Activated T-cell treated with anti-CD3 and anti-CD28 coated beads, Interleukin-2, amount 50 U/mL, for 1 hour (primary cell): ENCODE measurements at places on chromosomes 3 and 15.

GRCh38 chr15:96170979-96171739, 159.3 kb upstream of the NR2F2 start:
- no peak for DNase-seq

- no peak for DNase-seq
These were observed 9.6 kb upstream of the CPEB1 start for GRCh38 chr15:82656641-82657266.

GRCh38 chr3:117927825-117928224, 1106.8 kb downstream of the IGSF11 start:
- no peak for DNase-seq

GRCh38 chr3:76754247-76754646, 285.7 kb upstream of the ROBO2 start:
- no peak for DNase-seq

- DNase-seq = no peak
These were observed 142.7 kb downstream of the FNDC3B start for GRCh38 chr3:172181932-172182586.

DNA sequence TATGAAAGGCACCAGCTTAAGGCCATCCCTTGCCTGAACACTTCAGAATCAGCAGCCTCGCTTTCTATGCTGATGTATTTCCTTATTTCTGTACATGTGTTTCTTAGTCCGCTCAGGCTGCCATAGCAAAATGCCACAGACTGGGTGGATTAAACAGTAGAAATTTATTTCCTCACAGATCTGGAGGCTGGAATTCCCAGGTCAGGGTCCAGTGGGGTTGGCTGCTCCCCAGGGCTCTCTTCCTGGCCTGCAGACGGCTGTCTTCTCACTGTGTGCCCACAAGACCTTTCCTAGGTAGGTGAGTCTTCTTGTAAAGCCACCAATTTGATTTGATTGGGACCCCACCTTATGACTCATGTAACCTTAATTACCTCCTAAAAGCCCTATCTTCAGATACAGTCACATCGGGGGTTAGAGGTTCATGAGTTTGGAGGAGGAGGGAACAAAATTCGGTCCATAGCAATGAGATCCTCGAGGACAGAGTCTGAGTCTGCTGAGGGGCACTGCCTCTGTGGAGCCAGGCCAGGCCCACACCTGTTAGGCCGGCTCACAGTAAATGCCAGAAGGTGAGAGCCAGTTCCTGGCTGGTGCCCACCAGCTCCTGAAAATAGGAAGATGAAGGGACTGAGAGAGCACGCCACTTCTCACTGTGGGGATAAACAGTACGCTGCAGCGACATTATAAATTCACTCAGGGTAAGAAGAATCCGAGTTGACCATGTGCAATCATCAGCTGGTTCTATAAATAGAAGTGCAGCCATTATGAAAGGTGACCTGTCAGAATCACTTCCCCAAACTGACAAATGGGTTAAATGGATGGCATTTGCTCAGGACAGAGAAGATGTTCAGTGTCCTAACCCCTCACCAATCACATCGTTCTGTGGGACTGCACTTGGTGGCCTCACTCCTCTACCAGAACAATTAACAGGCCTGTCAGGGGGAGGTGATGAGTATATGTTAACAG, 41.1 kb downstream of the CTXND1 start:
- DNase-seq = no peak

- no peak for DNase-seq
These were observed 77.6 kb downstream of the EDEM1 start for GRCh38 chr3:5264896-5265770.
